Cardiac septum (tissue), 1 donor: ENCODE measurements at places on chromosomes 12 and 14. TPM values are rescaled to one million over a fixed set of nuclear protein-coding genes. Genes with fewer than 3 reads are reported as not detected.

Gene ZBTB39
- 3.5 TPM for total RNA-seq

Gene P3H3
- 25.7 TPM for total RNA-seq

Gene DRAM1
- 5.4 TPM for total RNA-seq

Gene DNAH10
- total RNA-seq = 0.73 TPM

Gene SLC8A3
- total RNA-seq = 0.19 TPM

Gene IGF1
- 20.1 TPM for total RNA-seq

Gene VPS29
- total RNA-seq = 76.3 TPM

Gene KCNC2
- total RNA-seq = not detected

Gene SERPINA12
- not detected for total RNA-seq

Gene CFAP54
- total RNA-seq = 0.48 TPM

Gene PTGDR
- total RNA-seq = 0.51 TPM

Gene PRB2
- not detected for total RNA-seq

Gene RNASE3
- total RNA-seq = not detected

Gene ZC3H14
- 39.7 TPM for total RNA-seq

Gene ANO2
- 13.6 TPM for total RNA-seq

Gene DPPA3
- total RNA-seq = not detected

Gene EML5
- 0.24 TPM for total RNA-seq

Gene TUNAR
- not detected for total RNA-seq

Gene KLHL33
- total RNA-seq = 0.35 TPM

Gene SIX6
- total RNA-seq = not detected
